ENCODE measurements at places on chromosomes 3 and 15.

GRCh38 chr3:181948286-181948685, 236.6 kb downstream of the SOX2 start:
- no peak for DNase-seq

DNA sequence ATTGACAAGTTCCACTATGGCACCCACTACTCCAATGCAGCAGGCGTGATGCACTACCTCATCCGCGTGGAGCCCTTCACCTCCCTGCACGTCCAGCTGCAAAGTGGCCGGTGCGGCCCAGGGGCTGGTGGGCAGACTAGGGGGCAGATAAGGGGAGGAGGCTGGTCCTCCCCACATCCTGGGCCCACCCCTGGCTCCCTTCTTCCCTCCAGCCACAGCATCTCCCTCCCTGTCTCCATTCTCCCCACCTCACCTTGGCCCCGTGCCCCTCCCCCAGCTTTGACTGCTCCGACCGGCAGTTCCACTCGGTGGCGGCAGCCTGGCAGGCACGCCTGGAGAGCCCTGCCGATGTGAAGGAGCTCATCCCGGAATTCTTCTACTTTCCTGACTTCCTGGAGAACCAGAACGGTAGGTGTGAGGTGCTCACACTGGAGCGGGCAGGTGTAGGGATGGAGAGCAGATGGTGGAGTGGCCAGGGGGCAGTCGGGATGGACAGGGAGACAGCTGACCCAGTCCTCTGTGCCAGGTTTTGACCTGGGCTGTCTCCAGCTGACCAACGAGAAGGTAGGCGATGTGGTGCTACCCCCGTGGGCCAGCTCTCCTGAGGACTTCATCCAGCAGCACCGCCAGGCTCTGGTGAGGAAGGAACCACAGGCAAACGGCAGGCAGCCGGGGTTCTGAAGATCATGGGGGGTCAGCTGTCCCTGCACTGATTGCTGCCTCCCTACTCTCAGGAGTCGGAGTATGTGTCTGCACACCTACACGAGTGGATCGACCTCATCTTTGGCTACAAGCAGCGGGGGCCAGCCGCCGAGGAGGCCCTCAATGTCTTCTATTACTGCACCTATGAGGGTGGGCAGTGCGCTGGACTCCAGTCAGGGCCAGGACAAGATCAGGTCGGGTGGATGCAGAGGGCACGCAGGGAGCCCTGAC, 26.0 kb downstream of the NBEAL2 start:
- DNase-seq: no peak

GRCh38 chr3:119294696-119295671, 801 bp downstream of the ARHGAP31 start:
- peak; percentile 50 for DNase-seq

GRCh38 chr3:71339049-71339448, 244.5 kb downstream of the FOXP1 start:
- DNase-seq: no peak

- no peak for DNase-seq
Observed at GRCh38 chr3:143627336-143627735, 220.9 kb downstream of the SLC9A9 start.

- DNase-seq: no peak
Observed at GRCh38 chr3:97960993-97961766, 11.1 kb downstream of the RIOX2 start.

DNA sequence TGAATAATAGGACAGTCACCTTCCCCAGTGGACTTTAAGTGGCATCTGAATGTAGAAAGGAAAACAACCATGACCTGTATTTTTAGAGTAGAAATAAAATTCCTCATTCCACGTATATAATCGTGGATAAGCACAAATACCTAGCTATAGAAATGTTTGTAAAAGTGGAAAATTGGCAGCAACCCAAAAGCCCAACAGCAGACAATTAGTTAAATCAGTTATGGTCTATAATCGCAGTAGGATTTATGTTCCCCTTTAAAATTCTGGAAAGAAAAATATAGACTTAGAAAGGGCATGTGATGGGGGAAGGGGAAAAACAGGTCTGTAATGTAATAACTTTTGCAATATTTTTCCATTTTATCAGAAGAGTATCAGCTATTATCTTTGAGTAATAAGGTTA, 241.9 kb upstream of the ST8SIA2 start:
- no peak for DNase-seq

DNA sequence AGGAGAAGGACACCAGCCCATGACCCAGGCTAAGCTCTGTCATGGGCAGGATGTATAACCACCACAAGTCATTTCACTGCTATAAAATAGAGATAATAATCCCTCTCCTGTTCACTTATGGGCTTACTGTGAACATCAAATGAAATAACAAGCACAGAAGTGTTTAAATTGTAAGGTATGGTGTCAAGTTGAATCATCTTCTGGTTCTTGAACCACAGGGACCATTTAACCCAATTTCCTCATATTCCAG, 44.3 kb upstream of the TLE3 start:
- no peak for DNase-seq

- DNase-seq: no peak
Observed at GRCh38 chr15:101523560-101523940, 34.0 kb upstream of the PCSK6 start.

- no peak for DNase-seq
Observed at GRCh38 chr15:93085692-93086091, 3.3 kb downstream of the RGMA start.

DNA sequence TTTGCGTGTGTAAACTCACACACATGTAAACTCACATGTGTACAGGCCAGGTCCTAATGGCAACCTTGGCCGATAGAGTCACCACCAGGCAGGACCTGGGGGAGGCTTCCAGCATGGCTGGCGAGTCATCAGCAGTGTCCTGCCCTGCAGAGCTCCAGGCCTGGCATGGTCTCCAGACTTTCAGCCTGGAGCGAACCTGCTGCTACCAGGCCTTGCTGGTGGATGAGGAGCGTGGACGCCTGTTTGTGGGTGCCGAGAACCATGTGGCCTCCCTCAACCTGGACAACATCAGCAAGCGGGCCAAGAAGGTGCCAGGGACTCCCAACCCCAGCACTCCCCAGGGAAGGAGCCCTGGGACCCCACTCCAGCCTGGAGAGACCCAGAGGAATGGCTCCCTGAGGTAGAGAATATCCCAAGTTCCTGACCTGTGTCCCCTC, 1.0 kb downstream of the SEMA3B start:
- DNase-seq: no peak

DNA sequence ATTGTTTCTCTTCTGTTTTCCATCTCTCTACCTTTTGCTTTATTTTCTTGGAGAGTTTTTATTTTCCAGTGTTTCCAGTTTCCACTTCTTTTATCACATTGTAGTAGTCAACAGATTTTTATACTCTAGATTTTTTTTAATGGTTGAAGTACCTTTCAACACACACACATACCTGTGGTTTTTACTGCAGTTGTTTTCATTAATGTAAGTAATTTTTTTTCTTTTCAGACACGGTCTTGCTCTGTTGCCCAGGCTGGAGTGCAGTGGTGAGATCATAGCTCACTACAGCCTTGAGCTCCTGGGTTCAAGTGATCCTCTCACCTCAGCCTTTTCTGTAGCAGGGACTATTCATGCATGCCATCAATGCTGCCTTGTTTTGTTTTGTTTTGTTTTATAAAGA, 472.5 kb upstream of the SGO1 start:
- DNase-seq: no peak

- no peak for DNase-seq
Observed at GRCh38 chr3:30986551-30986950, 92.1 kb upstream of the GADL1 start.

DNA sequence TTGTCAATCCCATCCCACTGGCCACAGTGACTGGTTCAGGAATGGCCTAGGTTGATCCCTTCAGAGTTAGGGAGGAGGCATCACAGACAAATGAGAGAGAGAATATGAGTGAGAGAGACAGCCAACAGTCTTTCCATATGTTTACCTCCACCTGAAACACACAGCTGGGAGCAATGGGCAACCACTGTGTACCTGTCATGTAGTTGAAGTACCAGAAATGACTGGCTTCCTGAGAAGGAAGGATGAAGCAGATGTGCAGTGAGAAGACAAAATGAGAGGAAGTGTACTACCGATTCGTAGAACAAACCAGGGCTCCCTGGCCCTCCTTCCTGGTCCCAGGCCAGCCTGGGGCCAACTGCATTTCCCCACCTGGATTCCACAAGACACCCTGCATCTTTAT, 27.4 kb downstream of the SRGAP3 start:
- DNase-seq: no peak

DNA sequence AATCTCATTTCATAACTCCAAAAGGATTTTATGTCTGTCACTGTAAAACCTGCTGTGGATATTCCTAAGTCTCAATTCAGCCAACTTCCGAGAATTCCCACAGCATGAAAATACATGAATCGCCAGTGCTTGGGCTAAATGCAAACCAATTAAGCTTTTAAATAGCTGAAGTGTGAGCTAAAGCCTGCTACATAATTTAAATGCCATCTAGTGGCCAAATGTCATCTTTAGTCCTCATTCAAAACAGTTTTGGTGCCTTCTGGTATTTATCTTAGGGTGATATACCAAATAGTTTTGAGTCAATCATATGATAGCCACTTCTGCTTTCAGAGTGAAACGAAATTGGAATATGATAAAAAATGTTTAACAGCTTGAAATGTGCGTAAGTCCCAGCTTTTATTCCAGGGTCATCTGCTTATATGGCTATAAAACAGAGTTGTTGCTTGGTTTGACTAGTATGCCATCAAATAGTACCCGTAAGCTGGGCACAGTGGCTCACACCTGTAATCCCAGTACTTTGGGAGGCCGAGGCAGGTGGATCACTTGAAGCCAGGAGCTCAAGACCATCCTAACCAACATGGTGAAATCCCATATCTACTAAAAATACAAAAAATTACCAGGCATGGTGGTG, 41.8 kb upstream of the CCNL1 start:
- DNase-seq: peak; percentile 78

GRCh38 chr15:27845535-27846369, 253.4 kb downstream of the OCA2 start:
- DNase-seq: no peak

- no peak for DNase-seq
Observed at GRCh38 chr15:61404567-61404966, 175.5 kb upstream of the RORA start.

DNA sequence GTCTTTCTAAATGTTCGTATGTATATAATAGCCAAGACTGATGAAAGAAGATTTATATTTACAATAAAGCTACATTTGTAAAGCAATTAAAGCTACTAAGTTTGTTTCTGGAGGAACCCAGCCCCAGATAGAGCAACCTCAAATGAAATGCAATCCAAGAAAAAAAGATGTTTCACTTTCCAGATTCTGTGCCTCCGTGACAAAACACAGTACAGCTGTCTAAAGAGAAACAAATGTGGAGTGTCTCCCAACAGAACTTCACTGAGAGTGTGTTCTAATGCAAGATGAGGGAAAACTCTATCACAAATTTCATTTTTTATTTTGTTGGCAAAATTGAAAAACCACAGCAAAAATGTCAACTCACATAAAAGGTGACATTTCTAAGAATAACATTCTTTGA, 317.0 kb downstream of the OCA2 start:
- DNase-seq: no peak

GRCh38 chr3:125266971-125267370, 54.4 kb upstream of the SLC12A8 start:
- no peak for DNase-seq

GRCh38 chr3:183438735-183439134, 10.3 kb upstream of the MCF2L2 start:
- peak; percentile 7 for DNase-seq

- DNase-seq: no peak
Observed at GRCh38 chr15:91104111-91104510, 4.1 kb downstream of the SV2B start.

DNA sequence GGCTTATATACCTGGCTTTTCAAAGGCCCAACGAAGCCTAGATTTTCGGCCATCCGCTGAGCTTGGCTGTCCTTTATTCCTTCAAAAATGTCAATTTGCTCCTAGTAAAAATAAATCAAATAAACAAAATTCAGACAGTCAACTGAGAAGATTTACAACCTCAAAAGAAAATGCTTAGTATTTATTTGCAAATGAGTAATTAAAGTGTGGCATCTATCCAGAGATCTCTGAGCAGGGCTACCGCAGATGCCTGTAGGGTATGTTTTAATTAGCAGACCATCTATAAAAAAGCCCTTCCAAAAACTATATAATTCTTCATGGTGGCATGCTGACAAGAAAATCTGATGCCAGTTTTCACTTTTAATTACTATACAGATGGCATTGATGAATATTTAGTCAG, 136.2 kb downstream of the SUCLG2 start:
- no peak for DNase-seq

DNA sequence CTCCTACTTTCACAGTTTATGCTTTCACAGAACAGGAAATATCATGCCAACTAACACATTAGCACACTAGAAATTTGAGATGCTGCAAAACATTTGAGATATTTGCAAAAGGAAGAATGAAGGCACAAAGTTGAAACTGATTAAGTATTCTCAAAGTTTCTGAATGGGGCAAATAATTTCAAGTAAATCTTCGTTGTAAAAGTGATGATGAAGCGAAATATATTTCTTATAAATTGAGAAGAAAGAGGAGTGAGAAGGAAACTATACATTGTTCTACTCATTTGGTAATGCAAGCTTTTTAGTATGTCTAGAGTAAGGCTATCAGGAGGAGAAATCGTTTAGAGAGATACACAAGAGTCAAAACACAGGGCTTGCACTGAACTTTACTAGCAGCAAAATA, 24.3 kb upstream of the LSAMP start:
- no peak for DNase-seq

DNA sequence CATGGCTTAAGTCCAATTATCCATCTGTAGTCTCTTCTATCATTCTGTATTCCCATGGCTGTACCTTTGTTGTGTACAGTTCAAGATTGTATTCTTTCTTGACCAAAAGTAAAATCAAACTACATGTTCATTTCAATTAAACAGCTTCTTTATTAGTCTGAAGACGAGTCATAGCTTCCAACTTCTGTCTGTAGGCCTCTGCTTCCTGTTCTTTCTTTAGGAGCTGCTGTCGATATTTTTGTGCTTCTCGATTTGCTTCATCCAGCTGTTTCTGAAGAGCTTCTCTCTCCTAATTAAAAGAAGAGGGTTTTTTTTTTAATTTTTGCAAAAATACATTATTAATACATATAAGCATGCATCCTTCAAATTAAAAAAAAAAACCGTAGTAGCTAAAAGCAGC, 13.0 kb upstream of the HDC start:
- no peak for DNase-seq

GRCh38 chr3:178597371-178597770, 61.1 kb downstream of the KCNMB2 start:
- DNase-seq: no peak

GRCh38 chr3:56889131-56889530, 87.4 kb upstream of the ARHGEF3 start:
- peak; percentile 17 for DNase-seq

GRCh38 chr3:46994801-46995731, 15.6 kb downstream of the NBEAL2 start:
- DNase-seq: no peak

All from OCI-M1 (cell line).